ENCODE measurements at places on chromosomes 12 and 14.

DNA sequence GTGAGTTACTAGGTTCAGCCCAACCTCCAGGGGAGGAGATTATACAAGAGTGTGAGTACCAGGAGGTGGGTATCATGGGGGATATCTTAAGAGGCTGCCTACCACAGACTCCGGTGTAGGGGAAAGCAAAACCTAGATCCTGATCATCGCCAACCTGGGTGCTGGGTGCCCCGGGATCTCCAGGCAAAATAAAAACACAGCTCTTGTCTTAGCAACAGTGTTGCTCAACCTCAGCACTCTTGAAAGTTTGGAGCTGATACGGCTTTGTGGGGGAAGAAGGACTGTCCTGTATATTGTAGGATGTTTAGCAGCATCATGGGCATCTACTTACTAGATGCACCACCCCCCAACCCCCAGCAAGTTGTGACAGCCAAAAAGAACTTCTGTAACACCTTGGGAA lies 74.5 kb downstream of the CCDC60 start:
- DNase-seq: no peak

DNA sequence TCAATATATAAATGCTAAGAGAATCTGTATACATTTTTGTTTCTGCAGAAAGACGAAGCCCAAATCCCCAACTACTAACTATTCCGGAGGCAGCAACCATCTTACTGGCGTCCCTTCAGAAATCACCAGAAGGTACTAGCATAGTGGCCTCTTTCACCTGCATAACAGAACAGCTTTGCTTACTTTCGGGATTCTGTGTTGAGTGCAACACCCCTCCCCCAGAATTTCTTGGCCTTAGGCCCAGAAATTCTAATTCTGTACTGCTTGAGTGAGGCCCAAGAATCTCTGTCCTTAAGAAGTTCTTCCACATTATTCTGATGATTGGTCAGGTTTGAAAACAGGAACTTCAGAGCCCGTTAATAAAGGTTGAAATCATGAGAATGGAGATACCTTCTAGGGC lies 2.9 kb downstream of the SPX start:
- DNase-seq: no peak

DNA sequence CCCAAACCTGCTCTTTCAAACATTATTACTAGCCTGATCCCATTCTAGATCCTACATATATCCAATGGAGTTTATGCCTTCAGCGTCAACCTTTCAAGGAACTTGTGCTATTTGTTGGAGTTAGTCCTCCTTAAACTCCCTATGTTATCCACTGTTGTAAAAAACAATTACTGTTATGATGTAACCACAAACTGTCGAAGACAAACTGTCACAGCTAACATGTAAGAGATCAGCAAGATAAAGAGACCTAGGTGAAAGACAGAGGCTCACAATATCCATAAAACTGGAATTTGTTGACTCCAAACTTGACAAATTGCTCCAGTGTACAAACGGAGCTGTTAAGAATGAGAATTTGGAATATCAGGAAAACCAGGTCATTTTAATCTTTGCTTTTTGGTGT lies 70.7 kb downstream of the CDK17 start:
- no peak for DNase-seq

DNA sequence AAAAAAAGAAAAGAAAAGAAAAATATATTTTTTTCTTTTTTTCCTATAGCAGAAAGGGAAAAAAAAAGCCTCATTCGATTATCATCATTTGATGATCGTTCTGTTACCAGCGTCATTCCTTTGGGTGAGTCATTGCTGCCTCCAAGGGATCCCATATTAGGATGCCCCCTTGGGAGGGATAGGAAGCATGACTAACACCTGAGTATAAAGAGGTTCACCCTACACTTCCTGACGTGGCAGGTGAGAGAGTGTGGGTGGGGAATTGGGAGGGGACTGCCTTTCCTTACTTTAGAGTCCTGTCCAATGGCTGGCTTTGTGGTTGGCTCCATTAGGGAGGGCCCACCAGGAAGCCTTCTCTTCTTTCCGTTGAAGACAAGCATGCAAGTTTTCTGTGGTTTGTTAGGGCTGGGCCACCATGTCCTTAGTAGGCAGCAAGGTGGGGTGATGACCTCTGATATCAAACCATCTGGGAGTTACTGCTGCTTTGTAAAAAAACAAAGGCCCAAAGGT lies 56.1 kb upstream of the FUT8 start:
- DNase-seq: no peak

GRCh38 chr14:93346926-93347721 lies at the start of gene COX8C:
Gene COX8C (plus strand): TSS chr14:93347182. CDS start chr14:93347269, 87 bp downstream.
- no peak for DNase-seq
